ENCODE measurements at places on chromosomes 6 and 20. TPM values are rescaled to one million over a fixed set of nuclear protein-coding genes. Genes with fewer than 3 reads are reported as not detected.

DNA sequence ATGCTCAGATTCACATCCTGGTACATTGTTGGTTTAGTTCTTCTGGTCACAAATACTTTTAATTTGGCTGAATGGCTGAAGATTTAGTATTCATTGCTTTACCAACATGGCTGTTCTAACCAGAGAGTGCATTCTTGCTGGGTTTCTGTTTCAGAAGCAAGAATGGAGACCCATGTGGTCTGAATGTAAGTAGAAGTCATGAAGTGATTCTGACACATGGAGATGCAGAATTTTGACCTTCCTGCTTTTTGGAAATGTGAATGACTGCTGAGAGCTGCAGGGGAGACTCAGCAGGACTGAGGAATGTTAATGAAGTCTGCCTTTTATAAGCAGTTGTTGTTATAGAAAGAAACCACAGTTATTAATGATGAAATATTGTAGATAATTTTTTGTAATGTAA is 576.1 kb upstream of the MARCKS start:
- no peak for DNase-seq

- no peak for DNase-seq
Measured at GRCh38 chr6:163200289-163200688, 214.2 kb upstream of the QKI start.

DNA sequence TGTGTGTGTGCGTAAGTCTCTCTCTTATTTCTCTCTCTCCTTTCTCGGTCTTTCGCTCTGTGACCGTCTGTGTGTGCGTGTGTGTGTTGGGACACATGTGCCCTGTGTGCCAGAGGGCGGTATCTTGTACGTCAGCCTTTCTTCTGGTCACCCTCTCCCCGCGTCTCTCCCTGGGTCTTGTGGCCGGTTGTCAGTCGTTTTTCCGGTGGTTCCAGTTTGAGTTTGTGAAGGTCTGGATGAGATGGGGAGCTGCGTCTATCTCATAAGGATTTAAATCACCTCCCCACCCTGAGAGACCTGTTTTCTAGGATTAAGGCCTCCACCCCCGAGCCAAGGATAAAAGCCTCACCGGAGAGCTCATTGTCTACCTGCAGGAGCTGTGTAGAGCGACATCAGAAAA is 295.5 kb upstream of the ZNF337 start:
- DNase-seq, result no peak

- no peak for DNase-seq
Measured at GRCh38 chr6:21911208-21911607, 317.7 kb downstream of the SOX4 start.

GRCh38 chr6:48834706-48835105 is 628.3 kb downstream of the MMUT start:
- DNase-seq, result no peak

DNA sequence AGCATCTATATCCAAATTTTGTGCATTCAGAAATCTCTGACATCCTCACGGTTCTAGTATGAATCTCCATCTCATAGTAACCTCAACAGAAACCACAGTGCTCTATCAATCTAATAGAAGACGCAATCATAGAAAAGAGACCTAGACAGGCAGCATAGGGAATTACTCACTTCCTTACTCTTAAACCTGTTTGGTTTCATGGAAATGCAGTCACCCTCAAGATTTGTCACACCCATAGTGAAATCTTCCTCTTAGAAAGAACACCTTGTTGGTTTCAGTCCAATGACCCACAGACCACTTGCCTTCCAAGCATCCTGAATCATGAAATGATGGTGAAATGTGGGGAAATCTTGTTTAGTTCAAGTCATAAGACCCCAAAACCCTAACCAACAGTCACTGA is 166.1 kb upstream of the PRDM1 start:
- no peak for DNase-seq

- DNase-seq, result no peak
Measured at GRCh38 chr20:62291251-62292066, 11.3 kb upstream of the ADRM1 start.

DNA sequence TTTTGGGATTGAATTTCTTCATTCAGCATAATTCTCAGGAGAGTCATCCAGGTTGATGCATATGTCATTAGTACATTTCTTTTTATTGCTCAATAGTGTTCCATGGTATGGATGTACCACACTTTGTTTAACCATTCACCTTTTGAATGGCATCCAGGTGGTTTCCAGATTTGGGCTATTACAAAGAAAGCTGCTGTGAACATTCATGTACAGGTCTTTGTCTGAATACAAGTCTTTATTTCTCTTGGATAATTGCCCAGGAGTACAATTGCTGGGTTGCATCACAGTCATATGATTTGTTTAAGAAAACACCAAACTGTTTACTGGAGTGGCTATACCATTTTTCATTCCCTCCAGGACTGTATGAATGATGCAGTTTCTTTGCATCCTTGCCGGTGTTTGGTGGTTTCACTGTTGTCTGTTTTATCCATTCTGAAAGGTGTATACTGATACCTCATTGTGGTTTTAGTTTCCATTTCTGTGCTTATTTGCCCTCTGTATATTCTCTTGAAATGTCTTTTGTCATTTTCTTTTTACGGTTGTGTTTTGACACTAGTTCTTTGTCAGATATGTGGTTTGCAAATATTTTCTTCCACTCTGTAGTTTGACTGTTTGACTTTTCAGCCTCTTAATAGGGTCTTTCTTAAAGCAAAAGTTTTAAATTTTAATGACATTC is 8.8 kb downstream of the CDKAL1 start:
- DNase-seq, result no peak

DNA sequence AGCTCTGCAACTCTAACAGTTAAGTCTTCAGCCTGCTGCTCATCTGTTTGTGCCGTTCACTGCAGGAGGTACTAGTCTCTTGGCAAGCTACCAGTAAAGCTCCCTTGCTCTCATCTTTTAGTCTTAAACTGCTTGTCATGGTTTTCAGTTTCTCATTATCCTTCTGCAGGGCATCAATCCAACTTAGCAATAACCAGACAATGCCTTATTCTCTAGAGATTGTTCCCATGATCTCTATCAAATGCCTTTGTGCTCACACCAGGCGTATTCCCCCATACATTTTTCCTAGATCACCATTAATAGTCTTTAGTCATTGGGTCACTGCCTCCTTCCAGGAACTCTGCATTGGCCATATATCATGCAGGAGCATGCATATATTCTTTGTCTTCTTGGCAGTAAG is 171.3 kb downstream of the GRM1 start:
- no peak for DNase-seq

- DNase-seq, result no peak
Measured at GRCh38 chr6:65627015-65627414, 80.0 kb downstream of the EYS start.

RNASET2 gene
- total RNA-seq, result 29.8 TPM

TRIM10 gene
- not detected for total RNA-seq

HMGCLL1 gene
- total RNA-seq, result 0.96 TPM

NOX3 gene
- total RNA-seq, result not detected

TXLNB gene
- not detected for total RNA-seq

HACE1 gene
- 23.6 TPM for total RNA-seq
